OCI-M1 (cell line): ENCODE measurements at places on chromosomes 7 and 10.

DNA sequence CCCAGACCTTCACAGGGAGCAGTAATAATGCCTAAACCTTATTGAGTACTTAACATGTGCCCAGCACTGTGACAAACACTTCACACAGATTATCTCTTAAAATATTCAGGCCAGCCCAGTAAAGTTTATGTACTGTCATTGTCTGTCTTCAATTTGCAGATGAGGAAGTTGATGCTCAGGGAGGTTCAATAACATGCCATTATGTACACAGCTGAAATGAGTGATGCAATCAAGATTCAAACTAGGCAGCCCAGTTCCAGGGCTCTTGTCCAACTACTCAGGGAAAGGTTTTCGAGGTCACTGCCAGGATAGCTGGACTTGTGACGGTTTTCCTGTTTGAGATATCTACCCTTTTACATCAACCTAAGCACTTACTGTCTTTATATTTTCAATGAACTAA, 56.1 kb downstream of the AUTS2 start:
- peak; percentile 62 for DNase-seq

- peak; percentile 99 for DNase-seq
Observed at GRCh38 chr7:77913977-77914607, 115.5 kb downstream of the PHTF2 start.

DNA sequence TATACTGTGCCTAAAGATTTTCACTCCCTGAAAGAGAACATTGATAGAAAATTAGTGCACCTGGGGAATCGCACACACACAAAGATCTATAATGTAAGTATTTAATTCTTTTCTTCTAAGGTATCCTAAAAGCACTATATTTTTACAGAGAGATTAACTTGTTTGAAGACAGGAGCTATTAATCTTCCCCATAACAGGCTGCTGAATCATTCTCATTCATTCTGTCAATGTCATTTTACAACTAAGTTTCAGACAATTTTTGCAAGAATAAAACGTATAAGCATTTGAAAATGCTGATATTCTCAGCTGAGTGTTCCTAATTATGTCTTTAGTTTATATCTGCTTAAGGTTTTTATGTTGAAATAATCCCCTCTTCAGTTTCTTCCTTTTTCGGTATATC, 776.7 kb downstream of the NXPH1 start:
- DNase-seq, result no peak

DNA sequence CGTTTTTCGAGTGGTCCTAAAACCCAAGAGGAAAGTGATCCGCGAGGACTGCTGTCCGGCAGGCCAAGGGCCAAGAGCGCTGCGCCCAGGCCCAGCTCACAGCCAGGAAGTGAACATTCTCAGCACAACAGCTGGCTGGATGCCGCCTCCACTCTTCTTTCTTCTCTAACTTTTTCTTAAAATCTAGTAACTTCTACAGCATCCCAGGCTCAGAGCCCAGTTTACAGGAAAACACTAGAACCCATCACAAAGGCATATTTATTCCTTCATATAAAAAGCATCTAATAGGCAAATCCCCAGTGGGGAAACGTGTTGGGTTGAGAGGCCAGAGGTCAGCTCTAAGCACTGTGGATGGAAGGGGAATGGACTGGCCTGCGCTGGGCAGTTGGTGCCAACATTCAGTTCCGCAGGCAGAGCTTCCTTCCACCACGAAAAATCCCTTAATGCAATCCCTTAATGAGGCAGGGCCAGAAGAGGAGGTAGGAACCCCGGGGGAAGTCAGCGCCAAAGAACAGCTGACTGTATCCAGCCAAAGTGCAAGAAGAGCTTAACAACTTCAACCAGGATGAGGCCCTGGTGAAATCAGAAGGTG, 74.8 kb downstream of the ZRANB1 start:
- DNase-seq, result no peak

GRCh38 chr7:4724648-4725013, 42.5 kb downstream of the FOXK1 start:
- no peak for DNase-seq

DNA sequence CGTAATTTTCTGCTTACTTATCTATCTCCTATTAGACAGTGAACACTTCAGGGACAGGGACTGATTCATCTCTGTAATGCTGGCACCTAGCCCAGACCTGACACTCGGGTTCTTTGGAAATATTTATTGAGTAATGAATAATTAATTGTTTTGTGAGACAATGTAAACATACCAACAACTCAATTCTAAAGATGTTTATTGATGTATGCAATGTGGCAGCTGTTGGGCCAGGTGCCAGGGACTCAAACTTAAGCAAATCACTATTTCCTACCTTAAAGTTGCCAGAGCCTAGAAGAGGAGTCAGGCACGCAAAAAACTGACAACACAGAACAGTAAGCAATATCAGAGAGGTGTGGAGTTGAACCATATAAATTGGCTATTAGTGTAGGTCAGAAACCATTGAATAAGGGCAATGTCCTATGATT, 63.6 kb upstream of the BMPER start:
- no peak for DNase-seq

DNA sequence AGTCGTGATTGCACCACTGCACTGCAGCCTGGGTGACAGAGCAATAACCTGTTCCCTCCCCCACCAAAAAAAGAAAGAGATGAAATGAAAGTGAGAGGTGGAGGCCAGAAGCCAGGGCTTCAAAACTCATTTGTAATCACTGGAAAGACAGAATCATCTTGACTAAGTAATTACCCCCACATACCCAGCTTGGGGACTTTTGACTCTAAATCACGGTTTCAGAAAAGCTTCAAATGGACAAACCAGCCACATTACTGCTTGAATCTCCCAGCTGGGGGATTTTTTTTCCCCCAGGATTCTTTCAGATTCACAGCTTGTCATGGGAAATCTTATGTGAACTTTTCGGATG, 361.0 kb downstream of the FRMD4A start:
- no peak for DNase-seq

- no peak for DNase-seq
Observed at GRCh38 chr10:110411047-110411410, 86.7 kb upstream of the DUSP5 start.

GRCh38 chr10:58704671-58705141, 192.0 kb downstream of the BICC1 start:
- DNase-seq, result no peak

GRCh38 chr10:86401588-86402282, 35.1 kb upstream of the GRID1 start:
- no peak for DNase-seq

- no peak for DNase-seq
Observed at GRCh38 chr10:31657434-31657872, 271.2 kb downstream of the ARHGAP12 start.

DNA sequence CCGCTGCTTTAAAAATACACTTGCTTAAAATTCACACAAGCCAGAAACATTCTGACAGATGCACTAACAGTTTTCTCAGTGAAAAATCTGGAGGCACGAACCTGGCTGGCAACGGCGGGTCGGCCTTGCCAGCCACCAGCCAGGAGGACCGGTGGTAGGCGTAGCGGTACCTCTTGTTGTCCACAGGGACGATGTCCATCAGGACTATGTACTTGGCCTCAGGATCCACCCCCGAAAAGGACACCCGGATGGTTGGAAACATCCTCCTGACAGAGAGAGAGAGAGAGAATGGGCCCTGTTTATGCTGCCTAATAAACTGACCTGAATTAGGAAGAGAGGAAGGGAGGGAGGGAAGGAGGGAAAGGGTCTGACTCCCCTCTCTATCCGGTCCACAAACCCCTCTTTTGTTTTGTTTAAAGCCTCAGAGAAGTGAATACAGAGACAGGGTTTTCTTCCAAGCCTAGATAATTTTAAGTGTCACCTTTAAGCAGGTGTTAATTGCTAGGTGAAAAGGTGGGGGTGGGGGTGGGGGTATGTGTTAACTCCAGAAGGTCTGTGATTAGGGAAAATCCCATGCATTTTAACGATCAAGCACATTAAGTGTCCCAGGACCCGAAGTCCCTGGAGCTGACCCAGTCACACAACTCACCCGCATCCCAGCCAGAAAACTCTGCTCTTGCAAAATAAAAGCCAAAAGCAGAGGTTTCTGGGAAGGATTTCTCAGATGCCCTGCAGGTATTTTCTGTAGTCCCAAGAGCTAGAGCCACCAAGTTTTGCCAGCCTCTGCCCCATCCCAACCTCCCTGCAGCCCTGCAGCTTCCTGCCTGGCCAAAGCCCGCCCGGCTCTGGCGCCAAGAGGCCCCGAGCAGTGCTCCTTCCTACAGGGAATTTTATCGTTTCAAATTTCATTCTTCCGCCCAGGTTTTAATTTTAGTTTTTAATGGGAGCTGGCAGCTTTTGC, 5.0 kb downstream of the TBX20 start:
- no peak for DNase-seq

- no peak for DNase-seq
Observed at GRCh38 chr10:35129185-35129674, 2.6 kb downstream of the CREM start.
